ENCODE measurements at places on chromosomes 11 and 22.

- DNase-seq, result no peak
These were observed 107.7 kb upstream of the CLMP start for GRCh38 chr11:123302751-123303195.

DNA sequence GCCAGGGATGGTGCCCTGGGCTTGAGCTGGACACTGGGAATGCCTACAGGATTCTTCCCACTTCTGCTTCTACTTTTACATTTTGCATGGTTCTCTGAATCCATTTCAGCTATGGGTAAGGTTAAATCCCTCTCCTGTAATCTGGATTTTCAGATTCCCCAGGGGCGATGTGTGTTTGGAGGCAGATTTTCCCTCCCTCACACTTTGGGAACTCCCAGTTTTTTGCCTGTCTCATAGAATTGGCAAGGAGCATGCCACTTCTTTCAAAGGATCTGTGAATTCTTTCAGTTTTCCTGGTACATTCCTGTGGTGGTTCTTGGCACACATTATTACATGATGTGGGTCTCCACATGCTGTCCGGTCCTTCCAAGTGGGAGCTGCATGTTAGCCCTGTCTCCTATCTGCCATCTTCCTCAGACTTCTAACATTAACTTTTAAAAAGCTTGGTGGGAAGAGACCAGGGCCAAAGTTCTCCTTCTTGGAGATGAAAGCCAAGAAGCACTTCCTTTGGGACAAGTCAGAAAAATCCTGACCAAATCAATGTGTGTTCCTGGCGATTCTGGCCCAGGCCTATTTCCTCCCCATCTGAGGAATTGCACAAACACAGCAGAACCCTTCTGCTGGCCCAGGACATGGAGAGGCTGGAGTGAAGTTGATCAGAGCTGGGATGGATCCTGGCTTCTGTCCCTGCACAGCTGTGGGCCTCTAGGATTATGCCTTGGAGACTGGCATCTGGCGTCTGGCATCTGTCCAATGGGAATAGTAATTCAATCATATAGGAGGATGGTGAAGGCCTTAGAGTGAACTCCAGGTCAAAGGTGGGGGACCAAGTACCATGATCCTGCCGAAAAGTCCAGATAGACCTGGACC lies 5.4 kb upstream of the APOL2 start:
- DNase-seq, result peak; percentile 72

- no peak for DNase-seq
These were observed 37.9 kb downstream of the CELF1 start for GRCh38 chr11:47514825-47515647.

GRCh38 chr11:12777208-12777874 lies 103.1 kb downstream of the TEAD1 start:
- no peak for DNase-seq

GRCh38 chr22:48366591-48366990 lies 1461.1 kb downstream of the BRD1 start:
- DNase-seq, result no peak

DNA sequence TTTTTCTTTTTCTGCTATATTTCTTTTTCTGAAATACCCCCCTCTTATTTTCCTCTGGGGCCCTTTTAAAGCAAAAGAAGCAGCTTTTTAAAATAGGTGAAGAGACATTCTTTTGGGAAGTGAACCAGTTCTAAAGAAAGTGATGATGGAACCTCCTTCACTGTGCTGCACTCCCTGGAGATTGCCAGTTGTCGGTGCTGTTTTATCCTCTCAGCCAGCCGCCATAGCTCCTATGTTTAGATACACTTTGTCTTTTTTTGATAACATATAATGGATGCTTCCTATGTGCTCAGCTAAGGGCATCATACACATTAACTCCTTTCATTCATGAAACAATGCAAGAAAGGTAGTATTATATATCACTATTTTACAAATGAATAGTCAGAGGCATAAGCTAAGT lies 14.0 kb downstream of the CFAP300 start:
- no peak for DNase-seq

DNA sequence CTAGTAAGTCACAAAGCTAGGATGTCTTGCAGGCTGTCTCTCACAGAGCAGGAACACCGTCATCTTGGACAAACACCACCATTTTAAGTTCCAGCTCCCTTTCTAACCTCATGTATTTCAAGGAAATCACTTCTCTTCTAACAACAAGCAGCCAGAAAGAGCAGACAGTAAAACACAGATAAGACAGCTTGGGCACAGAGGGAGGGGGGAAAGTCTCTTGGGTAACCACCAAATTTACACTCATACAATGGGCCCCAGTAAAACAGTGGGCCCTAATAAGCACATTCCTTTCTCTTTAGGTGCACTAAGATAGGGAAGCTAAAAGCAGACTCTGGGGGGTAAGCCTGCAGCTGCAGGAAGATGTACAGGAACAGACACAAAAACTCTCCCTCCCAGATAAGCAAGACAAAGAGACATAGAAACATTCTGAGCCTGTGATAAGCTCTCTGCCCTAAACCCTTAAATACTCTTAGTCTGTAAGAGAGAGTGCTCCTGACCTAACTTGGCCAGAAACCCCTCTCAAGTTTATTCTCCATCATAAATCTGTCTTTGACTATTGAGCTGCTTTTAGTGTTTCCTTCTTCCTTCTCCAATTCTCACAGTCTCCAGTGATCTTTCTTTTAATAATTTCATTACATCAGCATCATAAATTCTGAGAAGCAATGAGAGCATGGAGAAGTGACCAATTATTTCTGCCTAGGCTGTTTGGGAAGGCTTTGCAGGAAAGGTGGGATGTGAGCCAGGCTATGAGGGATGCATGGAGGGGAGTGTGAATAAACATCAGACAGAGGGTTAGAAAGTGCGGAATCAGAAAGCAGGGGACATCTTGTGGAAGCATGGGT lies 7.4 kb downstream of the OR10D3 start:
- DNase-seq, result no peak

GRCh38 chr11:129803533-129803932 lies 12.1 kb upstream of the TMEM45B start:
- no peak for DNase-seq

GRCh38 chr11:10492084-10492483 lies 37.0 kb downstream of the AMPD3 start:
- DNase-seq, result no peak

- DNase-seq, result peak; percentile 80
These were observed 15.4 kb downstream of the EHD1 start for GRCh38 chr11:64862987-64863390.

DNA sequence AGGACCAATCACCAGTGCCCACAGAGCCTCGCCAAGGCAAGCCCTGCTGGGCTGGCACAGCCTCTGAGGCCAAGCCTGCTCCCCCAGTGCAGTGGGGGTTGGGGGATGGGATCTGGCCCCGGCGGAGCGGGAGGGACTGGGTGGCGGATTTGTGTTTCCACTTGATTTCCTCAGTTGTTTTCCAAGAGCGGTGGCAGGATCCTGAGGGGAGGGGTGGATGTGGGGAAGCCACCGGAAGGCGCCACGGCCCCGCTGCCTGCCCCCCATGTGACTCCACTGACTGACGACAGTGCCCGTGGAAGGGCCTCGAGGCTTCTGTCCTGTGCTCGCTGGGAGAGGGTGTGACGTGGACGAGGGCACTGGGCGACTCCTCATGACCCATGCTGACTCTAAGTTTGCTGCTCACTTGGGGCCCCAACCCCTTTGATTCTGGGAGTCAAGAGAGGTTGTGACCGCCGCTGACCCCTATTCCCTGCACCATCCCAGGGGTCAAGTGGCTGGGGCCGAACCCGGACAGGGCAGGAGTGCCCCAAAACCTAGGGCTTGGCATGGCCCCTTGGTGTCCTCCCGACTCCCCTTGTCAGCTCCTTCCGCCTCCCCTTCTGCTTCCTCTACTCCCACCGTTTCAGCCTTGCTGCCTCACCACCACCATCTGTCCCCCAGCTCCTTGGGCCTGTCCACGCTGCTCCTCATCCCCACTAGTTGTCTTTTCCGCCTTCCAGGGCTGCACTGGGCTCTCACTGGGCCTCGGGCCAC lies 23.5 kb upstream of the PICK1 start:
- no peak for DNase-seq

GRCh38 chr11:126384449-126385070 lies 29.1 kb downstream of the ST3GAL4 start:
- no peak for DNase-seq

DNA sequence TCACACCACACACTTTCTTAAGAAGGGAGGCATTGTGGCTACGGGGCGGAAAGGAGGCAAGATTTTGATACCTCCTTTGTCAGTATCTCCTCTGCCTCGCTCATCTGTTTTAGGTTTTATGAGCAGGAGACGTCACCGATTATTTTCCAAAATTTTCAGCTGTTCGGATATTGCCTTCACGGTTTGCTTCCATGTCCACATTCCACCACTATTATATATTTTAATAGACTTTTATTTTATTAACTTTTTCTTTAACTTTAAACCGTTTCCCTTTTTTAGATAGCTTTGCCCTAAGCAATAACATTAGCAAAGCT lies 33.7 kb upstream of the CREB3L1 start:
- no peak for DNase-seq

DNA sequence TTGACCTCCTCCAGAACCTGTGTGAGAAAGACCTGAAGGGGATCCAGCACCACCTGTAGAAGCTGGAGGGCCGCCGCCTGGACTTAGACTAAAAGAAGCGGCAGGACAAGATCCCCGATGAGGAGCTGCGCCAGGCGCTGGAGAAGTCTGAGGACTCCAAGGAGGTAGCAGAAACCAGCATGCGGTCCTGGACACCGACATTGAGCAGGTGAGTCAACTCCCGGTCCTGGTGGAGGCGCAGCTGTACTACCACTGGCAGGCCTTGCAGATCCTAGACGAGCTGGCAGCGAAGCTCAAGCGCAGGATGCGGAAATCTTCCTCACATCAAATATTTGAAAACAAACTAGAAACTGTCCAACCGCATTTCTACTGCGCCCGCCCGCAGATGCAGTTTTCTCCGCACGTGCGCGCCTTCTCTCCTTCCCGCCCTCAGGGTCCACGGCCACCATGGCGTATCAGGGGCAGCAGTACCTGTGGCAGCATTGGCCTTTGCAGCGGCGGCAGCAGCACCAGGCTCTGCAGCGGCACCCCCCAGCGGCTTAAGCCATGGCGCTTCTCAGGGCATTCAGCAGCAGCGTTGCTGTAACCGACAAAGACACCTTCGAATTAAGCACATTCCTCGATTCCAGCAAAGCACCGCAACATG lies 10.2 kb downstream of the CLDN25 start:
- no peak for DNase-seq

GRCh38 chr11:1765871-1766718 lies 2.4 kb upstream of the CTSD start:
- peak; percentile 37 for DNase-seq

- DNase-seq, result no peak
These were observed 23.0 kb upstream of the ZC3H12C start for GRCh38 chr11:110070176-110070575.

GRCh38 chr22:19871023-19871844 lies 16.6 kb upstream of the GNB1L start:
- DNase-seq, result peak; percentile 35

DNA sequence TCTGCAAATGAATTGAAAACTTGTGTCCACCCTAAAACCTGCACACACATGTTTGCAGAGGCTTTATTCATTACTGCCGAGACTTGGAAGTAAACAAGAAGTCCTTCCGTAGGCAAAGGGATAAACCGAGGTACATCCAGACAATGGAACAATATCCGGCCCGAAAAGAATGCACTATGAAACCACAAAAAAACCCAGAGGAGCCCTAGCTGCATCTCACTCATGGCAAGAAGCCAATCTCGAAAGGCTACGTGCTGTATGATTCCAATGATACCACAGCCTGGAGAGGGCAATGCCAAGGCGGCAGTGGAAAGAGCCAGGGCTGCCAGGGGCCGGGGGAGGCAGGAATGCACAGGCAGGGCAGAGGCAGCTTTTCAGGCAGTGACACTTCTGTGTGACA lies 3.2 kb upstream of the MRPL23 start:
- peak; percentile 31 for DNase-seq

DNA sequence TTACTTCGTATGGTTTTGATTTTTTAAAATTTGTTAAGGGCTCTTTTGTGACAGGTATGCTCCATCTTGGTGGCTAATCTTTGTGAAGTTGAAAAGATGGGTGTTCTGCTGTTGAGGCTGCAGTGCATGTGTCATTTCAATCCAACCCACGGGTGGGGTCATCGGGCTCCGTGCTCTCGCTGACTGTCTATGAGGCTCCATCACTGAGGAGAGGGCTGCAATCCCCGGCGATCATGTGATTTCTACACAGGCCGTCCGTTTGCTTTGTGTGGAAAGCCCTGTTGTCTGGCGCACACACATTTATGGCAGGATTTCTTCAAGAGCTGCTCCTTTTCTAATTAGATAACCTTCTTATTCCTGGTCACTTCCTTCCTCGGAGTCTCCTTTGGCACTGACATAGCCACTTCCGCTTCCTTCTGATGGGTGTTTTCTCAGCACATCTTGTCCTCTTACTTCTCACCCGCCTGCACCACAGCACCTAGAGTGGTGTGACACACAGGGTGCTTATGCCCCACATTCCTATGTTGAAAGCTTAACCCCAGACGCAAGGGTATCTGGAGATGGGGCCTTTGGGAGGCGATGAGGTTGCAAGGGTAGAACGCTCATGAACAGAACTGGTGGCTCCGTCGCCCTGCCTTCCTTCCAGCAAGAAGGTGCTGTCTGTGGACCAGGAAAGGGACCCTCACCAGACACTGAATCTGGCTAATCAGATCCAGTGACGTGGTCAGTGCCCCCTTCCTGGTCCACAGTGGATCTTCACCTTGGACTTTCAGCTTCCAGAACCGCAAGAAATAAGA lies 9.4 kb downstream of the MOB2 start:
- peak; percentile 19 for DNase-seq

DNA sequence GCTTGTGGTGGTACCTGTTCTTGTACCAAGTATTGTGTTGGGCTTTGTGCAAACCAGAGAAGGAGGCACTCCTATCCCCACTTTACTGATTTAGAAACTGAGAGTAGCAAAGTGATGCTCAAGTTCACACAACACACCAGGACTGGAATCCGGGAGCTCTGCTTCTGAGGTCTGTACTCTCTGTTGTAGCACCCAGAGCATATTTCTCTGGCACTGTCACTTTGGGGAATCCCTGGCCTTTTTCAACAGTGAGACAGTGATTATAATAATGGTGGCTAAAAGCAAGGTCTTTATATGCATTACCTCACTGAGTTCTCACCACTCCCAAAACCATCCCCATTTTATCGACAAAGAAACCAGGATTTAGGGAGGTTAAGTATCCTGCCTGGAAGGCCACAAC lies 362.4 kb downstream of the TENM4 start:
- DNase-seq, result no peak

GRCh38 chr11:92268546-92268945 lies 43.9 kb downstream of the FAT3 start:
- no peak for DNase-seq

- peak; percentile 56 for DNase-seq
These were observed 39.0 kb downstream of the TBX1 start for GRCh38 chr22:19799322-19800190.

GRCh38 chr11:115766561-115766960 lies 262.3 kb upstream of the CADM1 start:
- DNase-seq, result no peak

- peak; percentile 57 for DNase-seq
These were observed 85.5 kb downstream of the ETS1 start for GRCh38 chr11:128501632-128502549.

DNA sequence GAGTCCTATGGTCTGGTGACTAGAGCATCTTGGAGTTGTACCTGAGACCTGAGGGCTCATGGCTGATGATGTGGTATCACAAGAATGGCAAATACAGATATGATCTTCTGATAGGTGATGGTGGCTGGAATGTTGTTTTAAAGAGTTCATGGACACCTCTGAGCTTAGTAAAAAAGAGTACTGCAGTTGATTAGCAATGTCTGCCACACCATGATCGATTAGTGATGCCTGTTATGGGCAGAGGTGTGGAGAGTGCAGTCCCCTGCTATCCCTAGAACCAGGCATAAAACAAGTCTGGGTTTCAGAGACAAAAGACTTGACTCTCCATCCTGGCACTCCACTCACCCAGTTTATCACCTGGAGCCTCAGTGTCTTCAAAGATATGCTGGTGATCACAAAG lies 1.4 kb upstream of the BATF2 start:
- DNase-seq, result no peak

All from Right ventricle myocardium superior (tissue), 1 donor.